ENCODE measurements at places on chromosomes 16 and 17.

GRCh38 chr16:83779886-83780285 lies 27.9 kb upstream of the HSBP1 start:
- DNase-seq = no peak

DNA sequence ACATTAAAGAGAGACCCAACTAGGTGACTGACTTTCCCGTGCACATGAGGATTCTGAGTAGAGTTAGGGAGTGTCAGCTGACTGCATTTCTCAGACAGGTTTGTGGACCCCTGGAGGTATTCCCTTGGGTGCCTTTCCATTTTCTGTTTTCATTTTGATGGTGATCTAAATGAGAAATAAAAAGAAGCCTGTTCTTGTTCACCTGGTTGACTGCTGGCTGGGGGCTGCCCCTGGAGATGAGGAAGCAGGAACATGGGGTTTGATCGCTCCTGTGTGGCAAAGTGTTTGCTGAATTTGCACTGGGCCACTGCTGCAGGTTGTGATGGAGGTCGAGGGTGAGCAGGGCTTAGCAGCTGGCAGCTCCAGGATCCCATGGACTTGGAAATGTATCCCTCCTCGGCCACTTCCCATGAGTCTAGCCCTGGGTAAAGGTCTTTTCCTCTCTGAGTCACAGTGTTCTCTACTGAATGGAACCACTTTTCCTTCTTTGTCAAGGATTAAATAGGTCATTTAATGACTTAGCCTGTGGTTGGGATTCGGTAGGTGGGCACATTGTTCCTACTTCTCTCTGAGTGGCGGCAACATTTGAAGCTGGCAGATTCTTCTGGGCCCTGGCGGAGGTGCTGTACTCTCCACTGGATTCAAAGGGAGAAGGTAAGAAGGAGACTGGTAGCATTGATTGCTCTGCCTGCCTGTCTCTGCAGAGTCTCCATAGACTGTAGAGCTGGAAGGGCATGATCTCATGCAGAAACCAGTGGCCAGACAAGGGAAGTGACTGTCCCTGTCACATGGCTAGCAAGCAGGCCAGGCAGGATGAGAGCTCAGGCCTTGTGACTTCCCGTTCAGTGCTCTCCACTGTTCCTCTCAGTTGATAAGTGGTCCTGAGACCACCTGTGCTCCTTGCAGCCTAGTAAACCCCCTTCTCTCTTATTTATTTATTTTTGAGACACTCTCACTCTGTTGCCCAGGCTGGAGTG lies 17.9 kb downstream of the SNX29 start:
- DNase-seq = no peak

- DNase-seq = no peak
Measured at GRCh38 chr17:19537111-19537510, 3.5 kb downstream of the SLC47A1 start.

DNA sequence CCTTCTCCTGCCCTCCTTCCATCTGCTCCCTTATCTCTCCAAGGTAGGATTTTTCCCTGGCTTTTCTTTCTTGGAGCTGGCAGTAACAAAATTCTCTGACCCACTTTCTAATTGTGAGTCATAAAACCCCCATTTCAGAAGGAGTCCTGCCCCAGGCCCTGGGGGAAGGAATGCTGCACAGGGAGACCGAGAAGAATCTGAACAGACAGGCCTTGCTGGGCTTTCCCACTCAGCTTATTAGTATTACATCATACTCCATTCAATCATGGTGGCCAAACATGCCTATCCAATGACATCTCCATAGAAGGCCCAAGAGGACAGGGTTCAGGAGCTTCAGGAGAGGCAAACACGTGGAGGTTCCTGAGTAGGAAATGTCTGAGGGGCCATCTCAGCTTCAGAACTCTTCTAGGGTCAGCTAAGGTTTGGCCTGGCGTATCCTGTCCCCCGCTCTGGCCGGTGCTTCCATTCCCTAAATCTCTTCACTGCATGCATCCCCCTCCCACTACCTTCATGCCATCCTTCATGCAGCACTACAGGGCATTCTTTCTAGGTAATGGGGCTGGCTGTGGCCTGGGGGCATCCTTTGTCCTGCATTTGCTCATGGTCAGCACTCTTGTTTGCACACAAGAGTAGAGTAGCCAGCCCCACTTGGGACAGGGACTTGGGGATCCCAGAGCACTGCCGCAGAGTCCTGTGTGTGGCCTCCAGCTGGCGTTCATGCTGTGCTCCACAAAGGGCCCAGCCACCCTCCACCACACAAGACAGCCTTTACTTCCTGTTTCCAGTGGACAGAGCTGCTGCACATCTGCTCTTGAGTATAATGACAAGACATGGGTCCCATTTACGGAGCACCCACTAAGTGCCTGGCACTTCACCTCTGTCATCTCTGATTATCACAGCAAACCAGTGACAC lies 8.2 kb downstream of the SLC6A2 start:
- no peak for DNase-seq

GRCh38 chr16:48161906-48162305 lies 6.1 kb upstream of the ABCC12 start:
- no peak for DNase-seq

DNA sequence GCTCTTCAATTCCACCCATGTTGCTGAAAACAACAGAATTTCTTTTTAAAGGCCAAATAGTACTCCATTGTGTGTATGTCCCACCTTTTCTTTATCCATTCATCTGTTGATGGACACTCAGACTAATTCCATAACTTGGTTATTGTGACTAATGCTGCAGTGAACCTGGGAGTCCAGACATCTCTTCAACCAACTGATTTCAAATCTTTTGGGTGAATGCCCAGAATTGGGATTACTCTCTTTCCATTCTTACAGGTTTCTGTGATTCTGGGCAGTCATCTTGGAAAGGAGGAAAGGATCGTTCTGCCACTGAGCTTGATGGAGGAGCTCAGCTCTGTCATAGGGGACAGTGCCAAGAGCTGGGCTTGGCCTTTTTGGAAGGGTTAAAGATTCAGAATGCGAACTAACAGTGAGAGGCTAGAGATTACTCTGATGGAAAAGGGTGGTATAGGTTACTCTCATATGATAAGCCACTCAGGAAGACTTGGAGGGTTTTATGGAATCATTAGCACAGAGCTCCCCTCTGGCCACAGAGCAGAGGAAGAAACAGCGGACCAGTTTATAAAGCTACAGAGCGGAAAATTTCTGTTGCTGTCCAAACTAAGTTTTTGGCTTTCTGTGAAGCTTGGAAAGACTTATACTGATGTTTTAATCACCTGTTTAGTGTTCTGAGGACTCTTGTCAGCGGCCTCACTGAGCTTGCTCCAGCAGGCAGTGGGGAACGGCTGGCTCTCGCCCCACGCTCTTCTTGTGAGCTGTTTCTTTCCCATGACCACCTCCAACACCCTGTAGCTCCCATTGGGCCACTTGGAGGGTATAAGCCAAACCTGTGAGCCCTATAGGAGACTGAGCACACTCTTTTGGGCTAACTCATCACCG lies 48.3 kb downstream of the HIC1 start:
- DNase-seq = no peak

- no peak for DNase-seq
Measured at GRCh38 chr16:29811170-29811895, 660 bp upstream of the PRRT2 start.

- DNase-seq = no peak
Measured at GRCh38 chr16:54233615-54234014, 53.0 kb downstream of the IRX3 start.

DNA sequence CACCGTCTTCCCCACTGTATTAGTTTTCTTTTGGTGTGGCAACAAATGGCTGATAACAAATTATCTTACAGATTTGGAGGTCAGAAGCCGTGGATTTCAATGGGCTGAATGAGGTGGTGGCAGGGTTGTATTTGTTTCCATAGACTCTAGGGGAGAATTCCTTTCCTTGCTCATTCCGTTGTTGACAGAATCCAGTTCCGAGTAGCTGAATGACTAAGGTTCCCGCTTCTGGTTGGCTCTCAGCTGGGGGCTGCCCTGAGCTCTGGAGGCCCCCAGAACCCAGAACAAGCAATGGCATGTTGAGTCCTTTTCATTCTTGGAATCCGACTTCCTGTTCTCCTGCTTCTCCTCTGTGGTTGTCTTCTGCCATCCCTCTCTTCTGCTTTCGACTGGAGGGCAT lies 280.4 kb downstream of the SNX29 start:
- DNase-seq = no peak

DNA sequence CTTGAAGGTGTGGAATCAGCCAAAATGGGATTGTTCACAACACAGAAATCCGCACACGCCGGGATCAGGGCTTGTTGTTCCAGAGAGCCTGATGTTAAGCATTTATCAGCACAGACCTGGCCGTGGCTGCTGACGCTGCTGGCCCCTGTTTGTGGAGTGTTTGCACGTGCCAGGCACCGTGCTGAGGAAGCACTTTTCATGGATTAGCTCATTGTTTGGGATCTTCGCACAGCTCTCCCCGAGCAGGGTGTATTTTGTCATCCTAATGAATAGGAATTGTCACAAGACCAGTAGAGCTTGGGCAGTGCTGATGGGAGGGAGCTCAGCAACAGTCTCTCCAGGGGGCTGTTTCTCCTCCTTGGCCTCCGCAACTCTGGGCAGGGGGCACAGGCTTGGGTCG lies 160.4 kb upstream of the PLCG2 start:
- no peak for DNase-seq

GRCh38 chr16:29975134-29975538 lies 1.5 kb downstream of the TAOK2 start:
- no peak for DNase-seq

DNA sequence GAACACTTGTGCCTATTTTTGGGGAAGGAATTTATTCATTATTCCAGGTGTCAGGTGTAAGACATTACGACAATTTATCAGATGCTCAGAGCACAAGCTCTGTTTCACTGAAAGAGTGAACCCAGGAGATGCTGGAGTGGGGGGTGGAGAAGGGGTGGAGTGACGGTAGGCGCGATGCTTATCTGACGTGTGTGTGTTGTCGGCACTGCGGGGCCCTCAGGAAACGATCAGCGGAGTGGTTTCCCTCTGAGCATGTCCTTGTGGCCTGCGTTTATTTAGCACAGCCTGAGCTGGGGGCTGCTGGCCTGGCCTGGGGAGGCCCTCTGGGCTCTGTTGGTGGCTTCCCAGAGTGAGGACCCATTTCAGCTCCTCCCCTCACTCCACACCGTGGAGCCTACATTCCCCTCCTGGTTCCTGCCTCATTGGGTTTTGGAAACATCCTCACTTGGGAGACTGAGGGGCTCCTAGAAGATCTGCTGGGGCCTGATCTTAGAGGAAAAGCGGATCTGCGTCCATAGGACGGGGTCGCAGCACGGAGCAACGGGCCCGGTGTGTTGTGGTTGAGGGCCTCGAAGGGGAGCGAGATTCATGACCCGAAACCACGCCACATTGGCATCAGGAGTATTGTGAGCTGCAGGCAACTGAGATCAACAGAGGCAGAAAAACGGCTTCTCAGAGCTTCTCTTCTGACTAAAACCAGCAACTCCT lies 19.0 kb upstream of the GNG13 start:
- no peak for DNase-seq

GRCh38 chr17:61903251-61903650 lies 24.5 kb downstream of the INTS2 start:
- DNase-seq = no peak

GRCh38 chr17:68389041-68389440 lies 68.3 kb downstream of the WIPI1 start:
- DNase-seq = no peak

- no peak for DNase-seq
Measured at GRCh38 chr17:40356990-40357881, 7.3 kb downstream of the GJD3 start.

DNA sequence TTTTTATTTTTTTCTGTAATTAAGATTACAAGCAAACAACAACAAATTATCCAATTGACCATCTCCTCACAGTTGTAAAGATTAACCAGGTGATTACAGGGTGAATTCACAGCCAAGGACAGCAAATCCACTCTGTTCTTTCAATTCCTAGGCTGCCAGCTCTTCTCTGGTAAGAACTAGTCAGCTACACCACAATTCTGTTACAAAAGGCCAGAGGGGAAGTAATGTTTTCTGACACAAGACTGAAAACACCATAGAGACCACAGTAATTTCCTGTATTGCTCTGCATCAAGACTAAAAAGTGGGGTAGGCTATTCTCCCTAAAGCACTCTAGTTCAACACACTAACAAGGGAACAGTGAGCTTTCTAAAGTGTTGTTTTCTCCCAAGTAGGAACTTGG lies 10.6 kb downstream of the CA10 start:
- DNase-seq = no peak

GRCh38 chr17:72843591-72843990 lies 248.9 kb downstream of the SLC39A11 start:
- DNase-seq = no peak
